HCT116 (cell line): ENCODE measurements at places on chromosomes 3 and 15. TPM values are rescaled to one million over a fixed set of nuclear protein-coding genes. Genes with fewer than 3 reads are reported as not detected.

Gene COX5A
- total RNA-seq = 307 TPM

Gene LRRC34
- total RNA-seq = not detected

DNA sequence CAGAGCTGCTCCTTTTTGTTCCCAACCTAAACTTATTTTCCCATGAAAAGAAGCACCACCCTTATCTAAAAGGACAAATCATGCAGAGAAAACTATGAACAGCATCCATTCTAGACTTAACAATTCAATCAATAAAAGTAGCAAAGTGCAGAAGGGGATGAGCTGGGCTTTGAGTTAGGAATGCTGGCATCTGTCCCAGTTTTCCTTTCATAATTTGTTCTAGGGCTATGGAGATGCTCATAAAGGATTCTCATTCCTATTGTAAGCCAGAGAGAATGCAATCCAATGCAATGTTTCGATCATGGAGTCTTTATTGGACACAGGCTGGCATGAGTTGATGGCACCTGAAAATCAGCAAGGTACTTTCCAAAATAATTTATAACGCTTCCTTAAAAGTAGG lies 330.6 kb downstream of the VPS13C start:
- no peak for DNase-seq

DNA sequence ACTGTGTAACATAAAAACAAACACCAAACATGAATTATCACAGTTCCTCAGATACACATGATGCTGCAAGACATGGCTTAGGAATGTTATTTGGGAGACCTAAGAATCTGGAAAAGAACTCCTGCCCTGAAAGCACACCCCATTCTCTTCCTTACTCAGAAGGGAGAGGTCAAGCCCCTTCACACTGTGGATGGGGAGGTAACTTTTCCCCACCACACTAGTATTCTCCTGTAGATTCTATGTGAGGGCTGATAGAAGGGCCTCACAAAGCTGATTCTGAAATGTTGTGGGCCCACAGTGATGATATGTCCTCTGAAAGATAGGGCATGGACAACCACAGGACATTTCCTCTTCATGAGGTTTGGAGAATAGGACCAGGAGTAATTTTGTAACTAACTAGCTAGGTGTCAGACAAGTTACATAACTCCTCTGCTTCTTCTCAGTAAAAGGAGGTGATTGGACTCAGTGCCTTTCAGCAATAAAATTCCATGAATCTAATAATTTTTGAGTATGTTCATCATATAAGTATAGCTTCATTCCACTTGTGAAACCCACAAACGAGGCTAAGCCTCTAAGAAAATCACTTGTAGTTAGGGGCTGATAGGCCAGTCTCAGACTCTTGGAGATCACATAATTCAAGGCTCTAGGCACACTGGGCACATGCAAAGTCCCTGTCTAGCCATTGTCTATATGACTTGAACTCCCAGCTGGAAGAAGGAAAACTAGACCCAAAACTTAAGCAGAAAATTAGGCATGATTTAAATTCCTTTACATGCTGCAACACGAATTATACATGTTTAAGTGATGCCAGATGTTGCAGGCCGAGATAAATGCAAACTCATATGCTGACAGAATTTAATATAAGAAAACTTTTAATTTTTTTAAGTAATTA lies 7.5 kb downstream of the PTX3 start:
- DNase-seq = no peak

Gene RGMA
- 5.5 TPM for total RNA-seq

GRCh38 chr15:69668039-69668705 lies 215.6 kb downstream of the RPLP1 start:
- no peak for DNase-seq

DNA sequence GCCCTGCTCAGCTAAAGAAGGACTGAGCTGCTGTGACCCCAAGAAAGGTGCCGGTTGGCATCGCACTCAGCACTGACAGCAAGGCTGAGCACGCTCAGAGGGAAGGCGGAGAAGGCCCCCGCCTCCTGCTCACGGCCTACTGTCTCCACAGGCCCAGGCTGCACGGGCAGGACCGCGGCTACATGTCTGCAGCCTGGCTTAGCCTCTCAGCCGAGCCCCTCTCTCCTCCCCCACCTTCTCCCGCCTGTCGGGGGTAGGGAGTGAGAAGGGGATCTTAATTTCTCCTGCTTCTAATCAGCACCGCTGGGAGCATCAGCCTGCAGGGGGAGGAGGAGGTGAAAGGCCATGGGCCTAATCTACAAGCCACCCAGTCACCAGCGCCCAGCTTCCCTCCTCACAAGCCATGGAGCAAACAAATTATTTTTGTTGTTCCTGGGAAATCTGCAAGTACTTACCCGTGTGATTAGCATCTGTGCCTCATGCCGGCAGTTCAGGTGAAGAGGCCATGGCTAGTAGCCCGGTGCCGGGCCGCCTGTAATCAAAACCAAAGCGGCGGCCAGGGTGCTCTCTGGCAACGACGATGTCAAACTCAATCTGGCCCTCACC lies 68.1 kb downstream of the EPHB3 start:
- DNase-seq = no peak

GRCh38 chr15:92205255-92205739 lies 188.4 kb upstream of the ST8SIA2 start:
- DNase-seq = no peak

GRCh38 chr3:38313695-38314094 lies 31.6 kb downstream of the SLC22A14 start:
- DNase-seq = no peak

GRCh38 chr3:173440514-173440913 lies 43.0 kb downstream of the NLGN1 start:
- no peak for DNase-seq

Gene CCR1
- 0.10 TPM for total RNA-seq

Gene SLC22A14
- total RNA-seq = 0.22 TPM

- DNase-seq = no peak
These were observed 103.4 kb downstream of the ARRDC4 start for GRCh38 chr15:98063871-98064270.

GRCh38 chr15:70266412-70267121 lies 168.8 kb upstream of the TLE3 start:
- DNase-seq = no peak

Gene CCR8
- not detected for total RNA-seq

- no peak for DNase-seq
These were observed 682 bp downstream of the ITPKA start for GRCh38 chr15:41494190-41494921.

Gene RTF1
- total RNA-seq = 27.5 TPM

DNA sequence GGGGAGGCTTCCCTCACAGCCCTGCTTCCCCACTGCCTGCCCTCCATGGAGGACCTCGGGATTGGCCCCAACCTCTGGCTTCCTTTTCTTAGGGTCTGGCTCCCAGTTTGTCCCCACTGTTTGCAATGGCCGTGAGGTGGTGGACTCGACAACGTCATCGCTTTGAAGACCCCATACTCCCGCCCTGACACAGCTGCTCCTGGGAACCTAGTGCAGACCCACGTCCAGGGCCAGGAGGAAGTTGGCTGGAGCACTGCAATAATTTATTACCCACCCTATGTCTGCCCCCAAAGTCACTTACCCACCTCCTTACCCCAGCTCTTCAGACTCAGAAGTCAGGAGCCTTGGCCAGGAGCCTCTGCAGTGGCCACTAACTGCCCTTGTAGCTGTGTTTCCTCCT lies 11.1 kb downstream of the GRM2 start:
- DNase-seq = no peak

GRCh38 chr3:53069422-53070068 lies 23.7 kb upstream of the SFMBT1 start:
- no peak for DNase-seq

DNA sequence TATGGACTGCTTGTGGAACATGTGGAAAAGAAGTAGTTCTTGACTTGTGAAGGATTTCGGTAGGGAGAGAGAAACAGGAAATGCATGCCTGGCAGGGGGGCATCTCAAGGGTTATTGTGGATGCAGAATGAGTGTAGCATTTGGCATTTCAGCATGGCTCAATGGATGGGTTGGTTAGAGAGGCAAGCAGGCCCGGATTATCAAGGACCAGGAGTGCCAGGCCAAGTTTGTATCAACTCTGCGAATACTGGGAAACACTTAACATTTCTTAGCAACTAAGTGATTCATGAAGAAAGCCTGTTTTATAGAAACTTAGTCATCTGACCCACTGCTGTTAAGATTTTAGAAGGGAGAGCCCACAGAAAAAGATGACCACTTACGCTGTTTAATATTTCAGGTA lies 33.6 kb downstream of the KIF15 start:
- no peak for DNase-seq

Gene TBC1D2B
- 16.6 TPM for total RNA-seq

Gene TM4SF18
- 0.34 TPM for total RNA-seq

Gene TTLL13
- 1.0 TPM for total RNA-seq

Gene CERS3
- not detected for total RNA-seq

DNA sequence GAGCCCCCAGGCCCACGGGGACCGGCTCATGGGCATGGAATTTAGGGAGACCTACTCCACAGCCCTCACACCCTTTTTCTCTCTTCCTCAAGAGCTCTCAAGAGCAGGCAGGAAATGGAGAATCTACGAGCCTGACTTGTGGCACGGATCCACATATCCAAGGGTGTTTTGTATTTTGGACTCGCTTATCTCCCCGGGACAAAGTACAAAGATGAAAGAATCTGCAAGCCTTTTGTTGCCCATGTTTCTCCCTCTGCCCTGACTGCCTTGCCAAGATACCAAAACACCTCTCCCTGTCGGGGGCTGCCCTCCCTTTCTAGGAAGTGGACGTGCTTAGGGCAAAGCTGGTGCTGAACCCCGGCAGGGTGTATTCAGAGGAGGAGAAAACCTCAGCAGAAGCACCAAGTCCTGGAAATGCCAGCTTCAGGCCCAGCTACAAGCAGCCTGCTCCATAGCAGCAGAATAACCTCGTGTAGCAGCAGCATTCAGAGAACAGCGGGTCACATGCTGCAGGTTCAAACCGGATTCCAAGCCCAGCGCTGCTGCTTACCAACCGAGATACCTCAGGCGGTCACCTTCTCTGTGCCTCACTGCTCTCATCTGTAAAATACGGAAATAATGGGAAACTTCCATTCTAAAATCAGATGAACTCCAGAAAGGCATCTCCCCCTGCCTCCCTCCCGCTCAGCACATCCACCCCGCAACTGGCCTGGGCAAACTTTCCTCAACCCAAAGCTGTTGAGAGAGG lies 35.2 kb downstream of the DNASE1L3 start:
- DNase-seq = no peak

DNA sequence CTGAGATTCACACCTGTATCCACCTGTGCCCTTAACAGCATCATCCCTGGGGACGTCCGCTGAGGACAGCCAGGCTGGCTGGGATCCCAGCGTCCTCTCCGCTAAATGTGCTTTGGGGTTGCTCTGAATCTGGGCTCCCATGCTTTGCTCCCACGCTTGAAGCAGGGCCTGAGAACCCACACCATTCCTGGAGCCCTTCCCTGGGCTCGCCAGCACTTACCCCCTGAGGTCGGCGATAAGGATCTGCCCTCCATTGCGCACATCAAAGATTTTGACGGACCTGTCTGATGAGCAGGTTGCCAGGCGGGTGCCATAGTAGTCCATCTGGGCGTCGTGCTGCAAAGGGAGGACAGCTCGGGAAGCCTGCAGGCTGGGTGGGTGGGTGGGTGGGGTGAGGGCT lies 5.8 kb downstream of the SEC13 start:
- DNase-seq = no peak

- no peak for DNase-seq
These were observed 17.5 kb downstream of the SENP8 start for GRCh38 chr15:72135719-72136118.

- DNase-seq = no peak
These were observed 155.6 kb downstream of the TIGIT start for GRCh38 chr3:114449271-114450007.

- no peak for DNase-seq
These were observed 71.0 kb downstream of the ZMAT3 start for GRCh38 chr3:179000659-179001058.

DNA sequence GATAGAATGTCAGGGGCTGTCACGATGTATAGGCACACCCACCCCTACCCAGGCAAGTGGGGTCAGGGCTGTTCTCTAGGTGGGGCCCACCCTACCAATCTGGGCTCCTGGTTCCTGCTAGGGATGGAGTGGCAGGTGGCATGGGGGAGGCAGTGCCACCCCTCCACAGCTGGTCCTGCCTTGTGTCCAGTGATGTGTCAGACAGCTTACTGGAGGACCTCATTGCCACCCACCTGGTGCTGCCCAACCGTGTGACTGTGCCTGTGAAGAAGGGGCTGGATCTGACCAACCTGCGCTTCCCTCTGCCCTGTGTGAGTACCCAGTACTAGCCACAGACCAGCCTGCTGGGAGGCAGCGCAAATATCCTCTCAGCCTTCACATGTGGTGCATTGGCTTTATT lies 27.5 kb downstream of the ESYT3 start:
- DNase-seq = no peak

- DNase-seq = no peak
These were observed 7.0 kb downstream of the GNAI2 start for GRCh38 chr3:50242851-50243542.

Gene BBX
- 55.6 TPM for total RNA-seq

Gene RASL12
- total RNA-seq = 0.25 TPM

Gene GP5
- 0.15 TPM for total RNA-seq

- no peak for DNase-seq
These were observed 237.3 kb downstream of the PDCD6IP start for GRCh38 chr3:34035775-34036174.

DNA sequence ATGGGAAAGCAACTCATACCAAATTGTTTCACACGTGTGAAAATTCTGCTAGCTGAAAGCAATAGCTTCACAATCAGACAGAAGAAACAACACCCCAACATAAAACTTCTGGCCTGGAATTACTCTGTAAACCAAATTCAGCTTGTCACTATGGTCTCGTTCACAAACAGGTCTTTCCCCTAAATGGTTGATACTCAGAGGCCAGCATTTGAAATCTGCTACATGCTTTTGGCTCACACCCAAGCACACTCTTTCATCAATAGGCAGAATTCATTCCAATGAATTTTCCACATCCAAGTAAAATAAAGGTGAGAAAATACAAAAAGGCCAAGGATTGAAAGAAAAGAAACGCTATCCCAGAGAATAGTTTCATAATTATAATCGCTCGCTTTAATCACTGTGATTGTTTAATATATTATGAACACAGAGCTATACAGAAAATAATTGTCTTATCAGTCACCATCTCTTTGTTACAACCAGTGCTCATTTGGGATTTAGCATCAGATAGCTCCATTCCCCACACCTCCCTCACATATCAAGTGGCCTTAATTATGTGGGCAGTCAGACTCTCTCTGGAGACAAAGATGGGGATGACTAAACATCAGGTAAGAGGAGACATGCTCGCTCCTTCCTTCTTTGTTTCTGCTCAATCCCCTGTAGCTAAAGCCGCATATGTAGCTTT lies 503.8 kb upstream of the ARRDC4 start:
- no peak for DNase-seq

DNA sequence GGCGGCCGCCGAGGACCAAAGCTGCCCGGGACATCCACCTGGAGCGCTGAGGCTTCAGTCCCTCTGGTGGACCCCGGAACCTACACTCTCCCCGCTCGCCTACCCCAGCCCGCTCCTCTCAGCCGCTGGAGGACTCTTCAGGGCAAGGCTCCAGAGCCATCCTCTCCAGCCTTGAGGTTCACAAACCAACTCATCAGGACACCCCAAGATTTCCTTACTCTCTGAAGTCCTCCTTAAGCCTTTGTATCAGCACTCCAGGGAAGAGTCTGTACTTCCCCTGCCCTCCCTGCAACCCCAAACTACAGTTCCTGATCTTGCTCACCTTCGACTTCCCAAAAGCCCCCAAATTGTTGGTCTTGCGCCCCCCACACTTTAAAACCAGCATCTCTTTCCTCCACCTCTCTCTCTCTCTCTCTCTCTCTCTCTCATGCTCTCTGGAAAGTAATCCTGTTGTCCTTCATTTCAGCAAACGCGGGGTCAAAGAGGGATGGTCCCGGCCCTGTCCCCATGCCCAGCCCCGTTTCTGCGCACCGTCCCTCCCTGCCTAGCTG lies 438 bp downstream of the THBS1 start:
- DNase-seq = no peak

Gene FEZF2
- total RNA-seq = not detected

- peak; percentile 23 for DNase-seq
These were observed 1.5 kb upstream of the TNK2 start for GRCh38 chr3:195909644-195910498.
